ENCODE measurements at places on chromosomes 12 and 14.

DNA sequence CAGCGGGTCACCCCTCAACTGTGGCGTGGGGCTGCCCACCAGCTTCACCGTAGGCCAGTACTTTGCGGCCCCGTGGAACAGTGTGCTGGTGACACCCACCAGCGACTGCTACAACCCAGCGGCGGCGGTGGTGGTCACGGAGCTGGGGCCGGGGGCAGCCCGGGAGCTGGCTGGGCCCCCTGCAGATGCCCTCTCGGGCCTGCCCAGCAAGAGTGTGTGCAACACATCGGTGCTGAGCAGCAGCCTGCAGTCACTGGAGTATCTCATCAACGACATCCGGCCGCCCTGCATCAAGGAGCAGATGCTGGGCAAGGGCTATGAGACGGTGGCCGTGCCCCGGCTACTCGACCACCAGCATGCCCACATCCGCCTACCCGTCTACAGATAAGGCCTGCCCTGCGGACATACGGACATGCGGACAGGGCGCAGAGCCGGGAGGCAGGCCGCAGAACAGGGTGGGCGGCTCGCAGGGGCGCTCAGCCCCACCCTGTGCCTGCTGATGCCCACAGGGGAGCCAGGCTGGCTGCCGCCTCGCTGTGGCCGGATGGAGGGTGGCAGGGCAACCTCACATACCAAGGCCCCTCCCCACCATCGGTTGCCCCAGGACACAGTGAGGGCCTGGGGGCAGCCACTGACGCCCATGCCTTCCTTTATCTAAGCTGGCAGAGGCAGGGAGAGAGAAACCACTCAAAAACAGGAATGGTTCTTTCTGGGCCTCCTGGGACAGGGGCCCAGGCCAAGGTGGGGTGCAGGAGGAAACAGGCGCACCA, 55.5 kb downstream of the FAM222A start:
- DNase-seq = no peak

GRCh38 chr14:102805371-102805891, 28.2 kb downstream of the TRAF3 start:
- DNase-seq = no peak

DNA sequence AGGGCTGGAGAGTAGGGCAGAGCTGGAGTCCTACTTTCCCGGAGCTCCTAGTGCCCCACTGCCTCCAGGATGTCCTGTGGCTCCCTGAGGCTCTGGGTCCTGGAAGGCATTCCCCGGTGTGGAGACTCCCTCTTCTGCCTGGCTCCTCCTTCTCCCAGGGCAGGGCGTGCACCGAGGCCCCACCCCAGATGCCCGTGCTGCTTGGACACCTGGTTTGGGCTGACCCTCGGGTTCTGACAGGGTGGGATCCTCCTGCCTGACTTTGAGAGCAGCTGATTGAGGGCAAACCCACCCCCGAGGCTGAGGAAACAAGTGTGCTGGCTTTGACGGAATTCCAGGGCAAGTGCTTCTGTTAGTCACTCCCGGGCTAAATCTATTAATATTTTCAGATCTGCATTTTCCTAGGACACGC, 15.4 kb downstream of the TEAD4 start:
- no peak for DNase-seq

GRCh38 chr12:27142101-27142721, 59.8 kb upstream of the C12orf71 start:
- peak; percentile 83 for DNase-seq

DNA sequence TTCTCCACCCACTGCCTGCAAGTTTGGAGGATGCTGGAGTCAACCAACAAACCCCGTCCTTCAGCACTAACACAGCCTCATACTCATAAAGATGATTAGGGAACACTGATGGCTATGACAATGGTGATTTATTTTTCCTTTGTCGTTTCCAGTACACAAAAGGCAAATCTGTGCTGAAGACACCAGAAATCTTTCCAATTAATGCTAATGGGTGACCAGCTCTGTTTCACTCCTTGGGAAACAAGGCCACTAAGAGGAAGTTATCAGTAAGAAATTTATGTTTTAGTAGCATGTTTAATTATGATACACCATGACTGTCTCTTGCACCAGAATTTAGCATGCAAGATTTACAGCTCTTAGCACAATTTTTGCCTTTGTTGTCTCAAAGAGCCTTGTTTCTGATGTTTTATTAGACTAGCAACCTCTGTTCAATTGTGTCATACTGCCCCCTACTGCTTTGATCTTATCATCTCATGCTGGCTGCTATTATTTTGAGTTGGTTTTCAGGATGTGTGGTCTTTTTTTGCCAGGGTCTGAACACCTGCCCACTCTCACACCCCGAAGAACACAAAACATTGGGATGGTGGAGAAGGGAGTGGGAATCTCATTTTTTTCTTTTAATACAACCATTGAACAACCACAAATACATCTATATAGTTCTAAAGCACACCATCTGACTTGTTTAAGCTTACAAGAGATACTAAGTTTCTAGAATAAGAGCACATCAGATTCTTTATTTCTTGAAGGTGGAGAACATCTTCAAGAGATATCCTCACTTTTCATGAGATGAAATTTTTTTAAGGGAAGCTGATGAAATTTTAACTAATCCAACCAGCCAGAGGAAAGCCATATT, 160.9 kb downstream of the SPTSSA start:
- DNase-seq = peak; percentile 52

- DNase-seq = no peak
Measured at GRCh38 chr12:34393086-34393820, 371.0 kb downstream of the ALG10 start.

DNA sequence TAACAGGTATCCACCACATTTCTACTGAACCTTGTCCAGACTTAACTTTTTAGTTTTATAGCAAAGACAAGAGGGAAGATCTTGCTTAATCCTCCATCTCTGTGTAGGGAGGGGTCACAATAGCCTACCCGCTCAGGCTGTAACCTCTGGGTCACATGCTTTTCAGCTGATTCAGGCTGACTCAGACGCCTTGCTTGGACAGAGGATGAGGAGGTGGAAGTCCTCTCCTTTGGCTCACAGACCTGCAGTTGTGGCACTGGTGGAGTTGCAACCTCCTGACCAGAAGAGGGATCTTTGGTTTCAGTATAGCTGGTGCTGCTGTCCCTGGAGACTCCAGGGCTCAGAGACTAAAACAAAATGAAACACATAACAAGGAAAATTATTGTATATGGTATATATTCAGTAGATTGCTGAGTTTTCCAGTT, 16.2 kb downstream of the ACIN1 start:
- DNase-seq = no peak

DNA sequence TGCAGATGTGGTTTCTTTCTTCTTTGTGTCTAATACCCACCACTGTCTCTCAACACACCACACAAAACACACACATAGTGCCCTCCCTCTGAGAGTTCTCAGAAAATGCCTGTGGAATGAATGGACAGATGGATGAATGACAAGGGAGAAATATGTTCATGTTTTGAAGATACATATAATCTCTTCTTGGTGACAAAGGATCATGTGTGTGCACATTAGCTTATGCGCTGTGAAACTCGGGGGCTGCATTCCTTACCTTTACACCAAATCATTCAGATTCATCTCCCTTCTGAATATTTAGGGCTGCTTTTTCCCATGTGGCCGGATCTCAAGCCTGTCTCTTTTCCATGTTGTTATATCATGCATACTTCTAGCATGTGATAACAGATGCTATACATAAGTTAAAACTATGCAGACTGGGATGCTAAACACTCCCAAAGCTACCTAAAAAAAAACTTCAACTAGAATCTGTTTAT, 111.4 kb downstream of the EPS8 start:
- DNase-seq = no peak

DNA sequence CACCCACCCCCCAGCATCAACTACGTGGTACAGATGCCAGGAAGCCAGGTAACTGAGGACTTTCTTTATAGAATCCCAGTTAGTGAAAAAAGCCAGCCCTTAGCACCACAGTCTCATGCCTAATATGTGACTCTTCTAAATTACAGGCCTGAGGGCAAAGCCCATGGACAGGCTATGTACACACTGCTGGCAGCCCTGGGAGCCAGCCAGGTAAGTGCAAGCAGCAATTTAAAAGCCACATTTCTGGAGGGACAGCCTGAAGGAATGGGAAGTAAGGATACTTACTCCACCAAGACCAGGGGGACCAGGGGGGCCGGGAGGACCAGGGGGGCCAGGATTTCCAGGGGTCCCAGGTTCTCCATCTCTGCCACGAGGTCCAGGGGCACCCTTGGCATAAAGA, 7.0 kb downstream of the COL2A1 start:
- DNase-seq = no peak

DNA sequence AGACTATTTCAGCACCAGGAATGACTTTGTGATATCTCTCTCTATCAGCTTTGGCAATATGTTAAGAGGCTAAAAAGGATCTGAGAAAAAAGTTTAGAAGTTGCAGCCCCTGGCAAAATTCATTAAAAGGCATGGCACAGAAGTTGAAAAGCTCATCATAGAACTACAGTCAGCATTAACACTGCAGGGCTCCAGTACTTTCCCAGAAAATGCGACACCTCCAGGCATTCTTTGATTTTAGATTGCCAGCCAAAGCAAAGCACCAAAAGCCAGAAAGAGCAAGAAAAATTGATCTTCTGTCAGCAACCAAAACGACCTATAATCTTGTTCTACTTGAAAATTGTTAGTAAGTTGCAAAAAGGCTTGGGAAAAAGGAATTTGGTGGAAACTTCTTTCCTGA, 713.5 kb downstream of the FSCB start:
- DNase-seq = no peak

DNA sequence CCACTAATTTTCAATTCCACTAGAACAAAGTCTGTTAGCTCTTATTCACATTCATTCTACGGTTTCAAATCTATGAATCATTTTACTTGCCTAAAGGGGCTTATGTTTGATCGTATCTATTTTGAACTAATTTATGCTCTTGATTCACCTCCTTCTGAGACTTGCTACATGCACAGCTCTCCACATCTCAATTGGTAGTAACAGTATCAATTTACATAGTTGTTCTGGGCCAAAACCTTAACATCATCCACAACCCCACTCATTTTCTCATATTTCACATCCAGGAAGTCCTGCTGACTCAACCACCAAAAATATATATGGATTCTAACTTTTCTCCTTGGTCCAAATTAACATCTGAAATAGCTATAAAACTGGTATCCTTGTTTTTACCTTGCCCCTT, 208.6 kb downstream of the RASSF9 start:
- peak; percentile 43 for DNase-seq

- no peak for DNase-seq
Measured at GRCh38 chr14:99604766-99605298, 825 bp upstream of the CCDC85C start.

GRCh38 chr14:101408077-101408831, 153.0 kb upstream of the DIO3 start:
- DNase-seq = peak; percentile 16
